ENCODE measurements at places on chromosomes 2 and 18. TPM values are rescaled to one million over a fixed set of nuclear protein-coding genes. Genes with fewer than 3 reads are reported as not detected.

Gene C2orf15
- polyA plus RNA-seq, result 0.63 TPM

Gene MARCO
- polyA plus RNA-seq, result 0.18 TPM

Gene PLCL1
- polyA plus RNA-seq, result 0.59 TPM

Gene KIF3C
- polyA plus RNA-seq, result 1.0 TPM

Gene LRATD1
- 25.8 TPM for polyA plus RNA-seq

Gene SH3BP4
- polyA plus RNA-seq, result 5.5 TPM

Gene GPR148
- polyA plus RNA-seq, result not detected

Gene PSD4
- polyA plus RNA-seq, result 32.6 TPM

Gene UGT1A5
- 0.01 TPM for polyA plus RNA-seq

Gene GPR45
- not detected for polyA plus RNA-seq

Gene EGR4
- not detected for polyA plus RNA-seq

Gene CFC1
- polyA plus RNA-seq, result not detected

Gene MAP3K19
- not detected for polyA plus RNA-seq

Gene TDRD15
- polyA plus RNA-seq, result not detected

Gene ARHGAP25
- 3.4 TPM for polyA plus RNA-seq

Gene UBXN2A
- 5.8 TPM for polyA plus RNA-seq

Gene RTP5
- 0.28 TPM for polyA plus RNA-seq

Gene ZNF396
- polyA plus RNA-seq, result 0.65 TPM

Gene NCKAP5
- polyA plus RNA-seq, result 2.2 TPM

Gene ACMSD
- not detected for polyA plus RNA-seq

Gene GPR155
- 1.0 TPM for polyA plus RNA-seq

Gene KIF5C
- 0.18 TPM for polyA plus RNA-seq

Gene TMEM247
- not detected for polyA plus RNA-seq

Gene ASB18
- polyA plus RNA-seq, result not detected

Gene KYNU
- 2.7 TPM for polyA plus RNA-seq

Gene AGPS
- polyA plus RNA-seq, result 6.4 TPM

Gene SOX11
- polyA plus RNA-seq, result not detected

Gene SERPINB3
- polyA plus RNA-seq, result 167 TPM

Gene DNAH7
- 0.09 TPM for polyA plus RNA-seq

Gene LINC00305
- polyA plus RNA-seq, result not detected

Gene SERPINB7
- 0.94 TPM for polyA plus RNA-seq

Gene RAD51AP2
- 0.05 TPM for polyA plus RNA-seq

Gene C1QL2
- polyA plus RNA-seq, result not detected

Gene LHCGR
- polyA plus RNA-seq, result 0.59 TPM

Gene WDR7
- polyA plus RNA-seq, result 2.2 TPM

Gene NEUROD1
- not detected for polyA plus RNA-seq

Gene TNP1
- polyA plus RNA-seq, result not detected

Gene SERPINB12
- 1.4 TPM for polyA plus RNA-seq

Gene IL36G
- polyA plus RNA-seq, result 6.2 TPM

Gene REG1B
- 0.34 TPM for polyA plus RNA-seq

Gene RND3
- polyA plus RNA-seq, result 151 TPM

Gene GPR17
- polyA plus RNA-seq, result 0.26 TPM

Gene TPRKB
- 47.5 TPM for polyA plus RNA-seq

Gene GKN1
- 6.2 TPM for polyA plus RNA-seq

Gene ORC4
- polyA plus RNA-seq, result 7.5 TPM

Gene RAB6C
- 0.02 TPM for polyA plus RNA-seq

Gene NYAP2
- polyA plus RNA-seq, result 0.09 TPM

Gene EIPR1
- 22.8 TPM for polyA plus RNA-seq

Gene PFN4
- polyA plus RNA-seq, result 0.55 TPM

Gene ITGB6
- polyA plus RNA-seq, result 9.1 TPM

Gene ANKRD62
- 0.45 TPM for polyA plus RNA-seq

Gene PJVK
- polyA plus RNA-seq, result 5.2 TPM

Gene ALPP
- not detected for polyA plus RNA-seq

Gene TMEM87B
- polyA plus RNA-seq, result 9.1 TPM
